Activated naive CD4-positive, alpha-beta T cell (primary cell): ENCODE measurements at places on chromosomes 3 and 15.

GRCh38 chr3:54303517-54304375 lies 181.4 kb downstream of the CACNA2D3 start:
- DNase-seq: no peak

DNA sequence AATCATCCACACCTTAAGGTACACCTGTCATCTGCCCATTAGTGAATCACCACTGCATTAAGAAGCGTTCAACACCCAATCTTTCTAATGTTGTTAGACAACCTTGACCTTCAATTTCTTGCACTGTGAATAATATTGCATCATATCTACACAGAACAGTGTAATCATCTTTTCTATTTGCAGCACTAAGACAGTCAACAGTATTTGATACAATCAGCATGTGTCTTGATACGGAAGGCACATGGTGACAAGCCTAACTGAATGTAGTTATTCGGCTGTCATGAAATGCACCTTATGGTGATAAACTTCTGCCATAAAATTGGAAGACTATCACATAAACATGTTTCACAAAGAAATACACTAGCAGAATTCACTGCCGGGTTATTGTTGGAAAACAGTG lies 253.9 kb upstream of the THRB start:
- DNase-seq: no peak

DNA sequence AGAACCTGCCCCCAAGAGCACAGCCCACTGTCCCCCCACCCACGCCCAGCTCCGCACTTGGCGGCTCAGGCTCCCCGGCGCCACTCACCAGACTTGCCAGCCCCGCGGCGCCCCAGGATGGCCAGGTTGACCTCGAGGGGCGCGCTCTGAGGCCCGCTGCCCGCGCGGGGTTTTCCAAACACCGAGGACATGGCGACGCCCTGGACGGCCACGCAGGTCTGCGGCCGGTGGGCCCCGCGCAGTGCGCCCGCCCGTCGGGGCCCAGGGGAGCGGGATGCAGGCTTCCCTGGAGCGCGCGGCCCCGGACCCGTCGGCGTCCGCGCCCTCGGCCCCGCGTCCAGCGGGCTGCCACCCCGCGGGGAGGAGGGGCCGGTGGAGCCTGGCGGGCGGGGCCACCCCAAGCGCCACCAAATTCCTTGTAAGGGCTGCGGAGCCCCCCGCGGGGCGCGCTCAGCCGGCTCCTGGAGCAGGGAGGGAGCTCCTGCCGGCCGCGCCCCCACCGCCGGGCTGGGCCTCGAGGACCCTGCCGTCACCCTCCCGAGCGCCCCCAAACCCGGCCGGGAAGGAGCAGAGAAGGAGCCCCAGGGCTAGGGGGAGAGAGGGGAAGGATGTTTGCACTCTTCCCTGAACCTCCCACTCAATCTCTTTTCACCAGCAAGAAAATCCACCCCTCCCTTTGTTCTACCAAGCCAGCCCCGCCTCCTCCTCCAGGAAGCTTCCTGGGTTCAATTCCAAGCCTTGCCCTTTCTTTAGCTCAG lies at the start of gene RASL12:
Gene RASL12 (minus strand): TSS at position 347 of the 758 bp plus-strand sequence. CDS start 156 bp downstream, at position 191.
- no peak for DNase-seq

GRCh38 chr3:68441054-68441453 lies 491.3 kb downstream of the TAFA4 start:
- no peak for DNase-seq

- DNase-seq: no peak
Observed at GRCh38 chr15:43187544-43188155, 2.4 kb downstream of the CCNDBP1 start.

DNA sequence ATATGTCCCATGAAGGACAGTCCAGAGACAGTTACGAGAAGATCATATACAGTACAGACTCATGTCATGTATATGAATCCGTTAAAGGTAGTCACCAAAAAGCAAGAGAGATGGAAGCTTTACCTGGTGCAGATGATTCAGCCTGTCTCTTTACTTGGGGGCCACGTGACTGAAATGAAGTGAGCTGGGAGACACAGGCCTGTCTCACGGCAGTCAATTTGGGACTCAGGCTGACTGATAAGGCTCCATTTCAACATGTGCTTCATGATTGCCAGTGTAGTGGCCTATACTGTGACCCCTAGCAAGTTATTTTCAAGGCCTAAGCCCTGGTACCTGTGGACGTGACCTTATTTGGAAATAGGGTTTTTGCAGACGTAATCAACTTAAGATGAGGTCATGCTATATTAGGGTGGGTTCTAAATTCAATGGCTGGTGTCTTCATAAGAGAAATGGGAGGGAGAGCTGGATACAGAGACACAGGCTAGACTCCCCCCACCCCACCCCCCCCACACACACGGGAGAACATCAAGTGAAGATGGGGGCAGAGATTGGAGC lies 3.0 kb upstream of the PROK2 start:
- no peak for DNase-seq

DNA sequence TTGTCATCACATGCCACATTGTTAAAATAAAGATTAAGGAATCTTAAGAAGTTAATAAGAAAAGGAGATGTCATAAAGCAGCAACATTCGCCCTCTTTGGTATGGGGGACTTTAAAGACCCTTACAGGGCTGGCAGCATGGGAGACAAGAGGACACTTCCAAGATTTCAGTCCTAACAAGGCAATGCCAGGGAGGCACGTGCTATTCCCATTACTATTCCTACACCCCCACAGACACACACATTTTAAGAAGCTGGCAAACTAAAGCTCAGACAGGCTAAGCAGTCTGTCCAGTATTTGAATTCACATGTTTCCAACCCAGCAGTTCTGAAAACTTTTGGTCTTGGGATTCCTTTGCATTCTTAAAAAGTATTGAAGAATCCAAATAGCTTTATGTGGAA lies 80.8 kb downstream of the WDR49 start:
- DNase-seq: no peak

DNA sequence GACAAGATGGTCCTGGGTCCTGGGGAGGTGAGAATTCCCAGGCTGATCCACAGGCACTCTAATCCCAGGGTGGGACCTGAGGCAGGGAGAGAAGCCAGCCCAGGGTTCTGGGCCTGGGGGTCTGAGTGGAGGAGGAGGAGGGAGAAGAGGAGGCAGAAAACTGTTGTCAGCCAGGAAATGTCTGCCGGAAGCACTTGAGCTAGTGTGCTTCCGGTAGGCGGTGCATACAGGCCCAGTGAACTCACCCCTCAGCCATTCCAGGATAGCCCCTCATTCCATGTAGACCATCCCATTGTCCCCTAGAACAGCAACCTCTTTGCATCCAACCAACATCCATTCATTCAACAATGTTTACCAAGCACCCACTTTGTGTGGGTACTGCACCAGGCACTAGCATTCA lies 47.9 kb upstream of the LCTL start:
- no peak for DNase-seq

- DNase-seq: no peak
Observed at GRCh38 chr3:134840459-134840858, 45.4 kb downstream of the EPHB1 start.

GRCh38 chr3:40516201-40516600 lies 8.6 kb upstream of the ZNF621 start:
- no peak for DNase-seq

- no peak for DNase-seq
Observed at GRCh38 chr3:81955878-81956277, 194.4 kb upstream of the GBE1 start.

DNA sequence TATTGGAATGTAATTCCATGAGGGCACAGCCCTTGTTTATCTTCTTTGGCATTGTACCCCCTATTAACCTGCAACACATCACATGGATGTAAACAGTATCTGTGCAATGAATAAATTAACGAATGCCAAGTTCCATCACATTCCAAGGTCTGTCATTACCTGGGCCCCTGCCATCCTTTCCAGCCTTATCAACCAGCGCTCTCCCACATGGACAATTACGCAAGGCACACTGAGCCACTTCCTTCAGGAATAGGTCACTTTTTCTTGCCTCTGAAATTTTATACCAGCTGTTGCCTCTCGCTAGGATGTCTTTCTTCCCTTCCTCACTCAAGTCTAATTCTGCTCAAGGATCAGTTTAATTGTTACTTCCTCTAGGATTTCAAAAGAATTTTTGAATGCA lies 1051.8 kb upstream of the CFAP20DC start:
- no peak for DNase-seq

GRCh38 chr3:45134758-45135521 lies 11.2 kb downstream of the CDCP1 start:
- no peak for DNase-seq

GRCh38 chr3:182469086-182469485 lies 324.2 kb upstream of the ATP11B start:
- DNase-seq: no peak

- DNase-seq: no peak
Observed at GRCh38 chr3:179672918-179673317, 20.1 kb downstream of the USP13 start.

DNA sequence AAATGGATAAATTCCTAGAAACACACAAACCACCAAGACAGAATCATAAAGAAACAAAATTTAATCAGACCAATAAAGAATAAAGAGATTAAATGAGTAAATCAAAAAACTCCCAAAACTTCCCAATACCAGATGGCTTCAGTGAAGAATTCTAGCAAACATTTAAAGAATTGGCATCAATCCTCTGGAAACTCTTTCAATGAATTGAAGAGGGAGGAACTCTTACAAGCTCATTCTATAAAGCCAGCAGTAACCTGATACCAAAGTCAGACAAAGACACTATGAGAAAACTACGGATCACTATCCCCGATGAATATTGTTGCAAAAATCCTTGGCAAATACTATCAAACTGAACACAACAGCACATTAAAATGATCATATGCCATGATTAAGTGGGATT lies 81.9 kb upstream of the SLCO2A1 start:
- no peak for DNase-seq

GRCh38 chr3:14847613-14848541 lies 29.1 kb downstream of the FGD5 start:
- DNase-seq: no peak

- DNase-seq: no peak
Observed at GRCh38 chr3:128179484-128179819, 26.2 kb downstream of the EEFSEC start.

- DNase-seq: no peak
Observed at GRCh38 chr3:194075088-194075615, 60.8 kb upstream of the HES1 start.

DNA sequence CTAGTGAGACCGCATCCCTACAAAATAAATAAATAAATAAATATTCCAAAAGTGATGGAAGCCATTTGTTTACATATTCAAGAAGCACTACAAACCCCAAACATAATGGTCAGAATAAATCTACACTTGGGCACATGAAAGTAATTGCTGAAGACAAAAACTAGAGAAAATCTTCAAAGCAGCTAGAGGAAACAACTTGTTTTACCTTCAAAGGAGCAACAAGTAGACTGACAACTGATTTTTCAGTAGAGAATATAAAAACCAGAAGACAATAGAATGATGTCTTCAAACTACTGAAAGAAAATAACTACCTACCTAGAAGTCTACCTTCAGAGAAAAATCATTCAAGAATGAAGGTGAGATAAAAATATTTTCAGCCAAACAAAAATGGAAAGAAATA lies 89.4 kb downstream of the TPRA1 start:
- no peak for DNase-seq

- no peak for DNase-seq
Observed at GRCh38 chr3:142915636-142916035, 26.8 kb upstream of the PCOLCE2 start.

DNA sequence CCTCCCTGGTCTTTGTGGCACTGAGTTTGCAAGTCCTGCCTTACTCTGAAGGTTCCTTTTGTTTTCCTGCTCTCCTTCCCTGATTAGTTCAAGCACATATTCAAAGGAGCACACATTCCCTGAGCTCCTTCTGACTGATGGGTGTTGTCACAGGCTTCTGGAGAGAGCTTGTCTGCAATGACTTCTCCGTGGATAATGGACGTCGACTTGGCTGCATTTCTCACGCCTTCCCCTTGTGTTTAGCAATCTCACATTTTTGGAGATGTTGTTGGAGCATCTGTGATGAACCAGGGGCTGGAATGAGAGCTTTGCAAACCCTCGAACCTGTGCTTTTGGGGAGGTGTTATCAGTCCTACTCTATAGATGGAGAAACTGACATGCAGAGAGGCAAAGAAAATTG lies 375.4 kb upstream of the PROK2 start:
- DNase-seq: no peak

- DNase-seq: no peak
Observed at GRCh38 chr15:45795440-45796069, 160.7 kb downstream of the SQOR start.

DNA sequence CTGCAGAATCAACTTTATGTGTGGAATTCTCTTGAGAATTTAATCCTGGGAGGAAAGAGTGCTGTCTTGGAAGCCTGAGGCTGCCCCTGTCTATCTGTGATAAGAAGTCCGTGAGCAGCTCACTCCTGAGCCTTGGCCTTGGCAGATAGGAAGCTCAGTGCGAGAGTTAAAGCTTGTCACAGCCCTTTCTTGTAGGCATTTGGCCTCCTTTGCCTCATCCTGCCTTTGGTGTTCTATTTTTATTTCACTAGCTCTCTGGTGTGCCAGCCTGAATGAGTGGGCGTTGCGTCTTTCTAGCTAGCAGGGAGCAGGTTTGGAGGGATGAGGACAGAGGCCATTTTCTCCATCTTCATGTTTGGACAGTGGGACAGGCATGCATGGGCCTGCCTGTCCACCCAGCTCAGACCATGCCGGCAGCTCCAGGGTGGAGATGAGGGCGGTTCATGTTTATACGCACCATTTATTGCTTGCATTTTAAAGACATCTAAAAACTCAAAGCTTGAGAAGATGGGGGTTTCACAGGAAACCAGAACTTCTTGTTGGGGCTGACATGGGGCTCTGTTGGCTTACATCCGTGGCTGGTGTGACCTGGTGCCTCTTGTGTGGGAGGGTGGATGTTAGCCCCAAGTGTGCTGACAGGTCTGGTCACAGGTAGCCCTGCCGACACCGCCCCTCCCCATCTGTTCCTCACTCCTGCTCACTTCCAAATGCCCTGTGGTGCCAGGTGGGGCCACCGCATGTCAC lies 29.8 kb downstream of the IRAK2 start:
- no peak for DNase-seq

GRCh38 chr15:93044301-93045190 lies 44.5 kb downstream of the RGMA start:
- no peak for DNase-seq

GRCh38 chr3:178507507-178508442 lies 28.5 kb upstream of the KCNMB2 start:
- DNase-seq: no peak

DNA sequence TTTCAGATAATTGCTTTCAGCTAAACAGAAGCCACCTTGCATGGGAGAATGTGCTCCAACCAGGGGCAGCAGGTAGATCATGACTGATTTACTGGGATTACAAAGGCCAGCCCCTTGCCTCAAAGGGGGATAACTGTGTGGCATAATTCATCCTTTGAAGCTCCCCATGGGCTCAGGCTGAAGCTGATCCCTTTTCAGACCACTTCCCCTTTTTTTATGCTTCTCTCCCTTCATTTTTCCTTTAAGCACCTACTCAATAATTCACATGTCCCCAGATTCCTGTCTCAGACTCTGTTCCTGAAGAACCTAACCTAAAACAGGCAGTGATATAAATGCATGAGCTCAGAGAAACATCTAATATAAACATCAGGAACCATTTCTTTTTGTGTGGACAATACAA lies 8.2 kb upstream of the MYRIP start:
- no peak for DNase-seq

DNA sequence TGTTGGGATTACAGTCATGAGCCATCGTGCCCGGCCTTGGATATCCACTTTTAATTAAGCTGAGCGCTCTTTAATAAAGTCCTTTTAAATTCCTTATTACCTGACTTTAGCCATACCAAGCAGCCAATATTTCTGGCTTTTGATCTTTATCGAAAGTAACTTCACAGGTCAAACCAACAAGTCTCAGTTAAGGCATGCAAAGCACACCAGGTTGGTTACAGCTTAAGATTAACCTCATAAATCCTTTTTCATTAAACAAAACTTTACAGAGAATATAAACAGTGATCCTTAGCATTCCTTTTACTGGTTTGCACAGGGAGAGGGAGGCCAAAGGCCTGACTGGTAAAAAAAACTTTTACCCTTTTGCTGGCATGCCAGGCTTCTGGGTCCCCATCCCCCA lies 17.7 kb downstream of the ZNF662 start:
- no peak for DNase-seq
